ENCODE measurements at places on chromosomes 5 and 9. TPM values are rescaled to one million over a fixed set of nuclear protein-coding genes. Genes with fewer than 3 reads are reported as not detected.

The TNIP1 gene
- 296 TPM for total RNA-seq

The SECISBP2 gene
- 13.5 TPM for total RNA-seq

The BSPRY gene
- not detected for total RNA-seq

The NEUROG1 gene
- not detected for total RNA-seq

The CLIC3 gene
- total RNA-seq: not detected

The POLR3G gene
- 2.5 TPM for total RNA-seq

The GLE1 gene
- total RNA-seq: 31.3 TPM

The MAP1B gene
- 195 TPM for total RNA-seq

GRCh38 chr9:35000535-35001284 is 11.2 kb downstream of the DNAJB5 start:
- H3K36me3 ChIP-seq: no peaks in the 10 kb centered on the region
- DNase-seq: no peak
- H3K4me1 ChIP-seq: no peaks in the 10 kb centered on the region
- H3K4me3 ChIP-seq: no peak overlapping the region
- no peaks in the 10 kb centered on the region for H3K27me3 ChIP-seq

GRCh38 chr5:34591723-34592122 is 64.4 kb upstream of the RAI14 start:
- H3K36me3 ChIP-seq: no peaks in the 10 kb centered on the region
- peaks cover 19% of the 10 kb centered on the region for H3K4me1 ChIP-seq
- H3K27me3 ChIP-seq: no peaks in the 10 kb centered on the region
- DNase-seq: no peak
- no peak overlapping the region for H3K4me3 ChIP-seq
- no peak overlapping the region for H3K27ac ChIP-seq

DNA sequence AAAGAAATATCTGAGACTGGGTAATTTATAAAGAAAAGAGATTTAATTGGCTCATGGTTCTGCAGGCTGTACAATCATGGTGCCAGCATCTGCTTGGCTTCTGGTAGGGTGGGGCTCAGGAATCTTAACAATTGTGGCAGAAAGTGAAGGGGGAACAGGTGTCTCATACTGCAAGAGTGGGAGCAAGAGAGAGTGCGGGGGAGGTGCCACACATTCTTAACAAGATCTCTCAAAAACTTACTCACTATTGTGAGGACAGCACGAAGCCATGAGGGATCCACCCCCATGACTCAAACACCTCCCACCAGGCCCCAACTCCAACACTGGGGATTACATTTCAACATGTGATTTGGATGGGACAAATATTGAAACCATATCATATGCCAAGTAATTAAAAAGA is 70.1 kb upstream of the PANK3 start:
- no peaks in the 10 kb centered on the region for H3K36me3 ChIP-seq
- no peak overlapping the region for H3K4me3 ChIP-seq
- H3K27me3 ChIP-seq: no peaks in the 10 kb centered on the region
- H3K4me1 ChIP-seq: peaks cover 22% of the 10 kb centered on the region
- no peak for DNase-seq

- peak overlapping the region; percentile 43 for H3K4me3 ChIP-seq
- no peaks in the 10 kb centered on the region for H3K36me3 ChIP-seq
- DNase-seq: no peak
- peaks cover 81% of the 10 kb centered on the region for H3K27me3 ChIP-seq
- H3K27ac ChIP-seq: no peak overlapping the region
- peaks cover 10% of the 10 kb centered on the region for H3K4me1 ChIP-seq
These were observed 717 bp upstream of the IQGAP2 start for GRCh38 chr5:76402251-76402885.

DNA sequence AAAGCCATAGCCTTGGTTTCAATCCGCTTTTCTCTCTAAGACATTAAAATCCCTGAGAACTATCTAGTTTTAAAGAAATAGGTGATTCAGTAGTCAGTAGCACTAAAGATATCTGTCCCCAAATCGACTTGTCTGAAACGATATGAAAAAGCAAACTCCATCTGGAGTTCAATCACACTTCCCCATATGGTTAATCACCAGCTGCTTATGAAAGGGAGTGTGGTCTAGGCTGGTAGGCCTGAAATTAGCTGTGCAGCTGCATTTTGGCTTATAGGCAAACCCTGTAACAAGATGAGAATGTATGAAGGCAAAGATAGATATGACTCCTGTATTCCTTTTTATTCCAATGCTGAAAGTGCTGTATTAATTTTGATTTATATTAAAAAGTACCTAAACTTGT is 65.9 kb downstream of the DMRTA1 start:
- H3K27me3 ChIP-seq: no peaks in the 10 kb centered on the region
- no peak for DNase-seq
- no peaks in the 10 kb centered on the region for H3K4me1 ChIP-seq
- no peak overlapping the region for H3K4me3 ChIP-seq

GRCh38 chr9:132006677-132007370 is 72.8 kb downstream of the MED27 start:
- no peaks in the 10 kb centered on the region for H3K27me3 ChIP-seq
- H3K4me3 ChIP-seq: no peak overlapping the region
- H3K4me1 ChIP-seq: peaks cover 20% of the 10 kb centered on the region
- H3K27ac ChIP-seq: no peak overlapping the region
- peaks cover 1% of the 10 kb centered on the region for H3K36me3 ChIP-seq

DNA sequence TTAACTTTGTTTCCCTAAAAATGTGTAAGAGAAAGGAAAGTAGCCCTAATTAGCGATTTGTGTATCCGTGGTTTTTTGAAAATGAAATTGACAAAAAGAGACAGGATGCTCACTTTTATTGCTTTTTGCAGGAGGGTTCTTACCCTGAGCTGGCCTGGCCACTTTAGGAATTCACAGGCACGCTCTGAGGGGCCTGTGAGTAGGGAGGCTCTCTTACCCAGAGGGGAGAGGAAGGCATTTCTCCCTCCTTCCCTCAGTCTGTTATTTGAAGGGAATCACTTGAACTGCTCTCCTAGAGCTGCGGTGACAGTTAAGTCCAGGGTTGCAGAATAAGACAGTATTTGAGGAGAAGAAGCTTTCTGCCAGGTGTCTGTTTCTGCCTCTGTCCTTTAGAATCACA is 16.7 kb downstream of the PIK3R1 start:
- no peak overlapping the region for H3K4me3 ChIP-seq
- H3K27me3 ChIP-seq: no peaks in the 10 kb centered on the region
- DNase-seq: no peak
- H3K4me1 ChIP-seq: no peaks in the 10 kb centered on the region
- H3K36me3 ChIP-seq: peaks cover 7% of the 10 kb centered on the region

DNA sequence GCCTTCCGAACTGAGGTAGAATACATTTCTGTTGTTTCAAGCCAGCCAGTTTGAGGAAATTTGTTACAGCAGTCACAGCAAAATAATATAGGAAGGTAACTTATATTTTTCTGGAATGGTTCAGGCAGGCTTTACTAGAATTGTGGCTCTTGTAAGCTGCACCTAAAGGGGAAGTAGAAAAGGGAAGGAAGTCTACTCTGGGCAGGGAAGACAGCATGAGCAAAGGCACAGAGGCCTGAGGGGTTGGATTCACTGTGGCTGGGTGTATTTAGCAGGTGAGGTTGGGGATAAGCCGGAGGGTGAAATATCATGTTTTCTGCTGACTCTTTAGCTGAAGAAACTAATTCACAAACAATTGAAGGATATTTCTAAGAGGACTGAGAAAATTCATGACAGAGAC is 183.5 kb downstream of the GAS1 start:
- H3K27me3 ChIP-seq: no peaks in the 10 kb centered on the region
- no peaks in the 10 kb centered on the region for H3K36me3 ChIP-seq
- DNase-seq: no peak

DNA sequence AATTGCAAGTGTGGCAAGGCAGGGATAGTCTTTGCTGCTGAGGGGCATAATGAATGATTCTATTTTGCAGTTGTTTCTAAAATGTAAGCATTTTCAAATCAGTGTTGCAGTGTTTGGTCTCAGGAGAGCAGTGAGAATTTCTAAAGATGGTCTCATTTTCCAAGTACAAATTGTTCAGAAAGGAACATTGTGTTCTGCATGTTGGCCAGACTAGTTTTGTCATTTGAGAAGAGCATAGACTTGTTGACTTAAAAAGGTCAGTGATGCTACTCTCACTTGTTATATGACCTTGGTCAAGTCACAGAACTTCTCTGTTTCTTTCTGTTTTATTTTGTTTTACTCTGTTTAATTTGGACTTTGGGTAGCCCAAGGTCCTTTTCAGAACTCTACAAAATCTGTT is 344.6 kb downstream of the OSTF1 start:
- no peak overlapping the region for H3K27ac ChIP-seq
- H3K27me3 ChIP-seq: no peaks in the 10 kb centered on the region
- no peak for DNase-seq
- H3K4me1 ChIP-seq: no peaks in the 10 kb centered on the region
- no peaks in the 10 kb centered on the region for H3K36me3 ChIP-seq

DNA sequence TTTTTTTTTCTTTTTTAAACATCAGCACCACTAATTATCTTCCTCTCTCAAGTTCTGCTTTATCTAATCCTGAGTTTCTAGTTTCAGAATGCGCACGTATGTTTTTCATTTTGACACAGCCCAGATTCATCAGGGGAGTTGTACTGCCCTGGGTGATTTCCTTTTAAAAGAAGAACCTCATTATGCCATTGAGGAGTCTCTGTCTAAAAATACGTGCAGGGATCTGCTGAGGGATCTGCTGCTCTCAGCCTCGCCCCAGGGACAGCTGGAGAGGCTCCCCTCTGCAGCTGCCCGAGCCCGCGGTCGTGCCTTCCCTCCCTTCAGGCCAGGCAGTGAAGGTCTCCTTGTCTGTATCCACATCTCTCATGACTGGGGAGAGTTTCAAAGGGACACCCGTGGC is 273.1 kb downstream of the ARHGEF28 start:
- H3K4me1 ChIP-seq: peaks cover 23% of the 10 kb centered on the region
- peaks cover 8% of the 10 kb centered on the region for H3K36me3 ChIP-seq
- no peak for DNase-seq
- H3K27me3 ChIP-seq: no peaks in the 10 kb centered on the region
- no peak overlapping the region for H3K27ac ChIP-seq
- H3K4me3 ChIP-seq: no peak overlapping the region

GRCh38 chr5:38753776-38754175 is 92.0 kb upstream of the OSMR start:
- peaks cover 41% of the 10 kb centered on the region for H3K4me1 ChIP-seq
- H3K27me3 ChIP-seq: no peaks in the 10 kb centered on the region
- DNase-seq: no peak

GRCh38 chr5:137264041-137264440 is 235.1 kb downstream of the SPOCK1 start:
- DNase-seq: no peak
- no peaks in the 10 kb centered on the region for H3K27me3 ChIP-seq

DNA sequence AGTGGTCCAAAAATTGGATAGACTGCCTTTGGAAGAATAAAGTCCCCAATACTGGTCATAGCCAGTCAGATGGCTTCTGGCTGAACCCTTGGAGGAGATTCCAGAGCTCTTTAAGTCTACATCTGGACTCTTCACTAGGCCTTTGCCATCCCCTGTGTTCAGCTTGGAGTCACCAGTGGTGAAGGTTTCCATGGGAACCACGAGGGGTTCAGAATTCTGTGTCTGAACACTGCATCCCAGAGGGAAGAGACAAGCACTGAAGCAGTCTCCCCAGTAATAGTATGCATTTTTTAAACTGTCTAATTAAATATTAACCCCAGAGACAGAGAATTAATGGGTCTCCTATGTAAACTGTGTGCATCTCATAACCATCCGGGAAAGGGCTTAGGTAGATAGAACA is 38.2 kb downstream of the POU4F3 start:
- H3K36me3 ChIP-seq: no peaks in the 10 kb centered on the region
- H3K27me3 ChIP-seq: no peaks in the 10 kb centered on the region
- no peak overlapping the region for H3K27ac ChIP-seq
- H3K4me3 ChIP-seq: no peak overlapping the region
- no peaks in the 10 kb centered on the region for H3K4me1 ChIP-seq

DNA sequence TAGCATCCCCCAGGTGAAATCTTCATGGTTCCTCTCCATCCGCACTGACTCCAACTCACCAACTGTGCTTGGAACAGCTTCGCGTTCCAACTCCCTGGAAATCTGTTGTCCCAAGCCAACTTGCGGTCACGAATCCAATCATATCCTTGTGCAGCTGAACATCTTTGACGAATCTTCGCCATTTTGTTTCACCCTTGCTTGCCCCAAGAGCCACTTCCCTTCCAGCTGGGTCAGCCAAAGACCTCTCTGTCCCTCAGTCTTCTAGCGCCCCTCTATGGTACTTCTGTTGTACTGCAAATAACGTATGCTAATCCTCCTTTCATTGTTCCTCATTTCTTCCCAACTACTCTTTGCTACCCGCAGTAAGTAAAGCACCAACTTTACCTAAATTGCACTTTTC is 61.0 kb upstream of the TARS1 start:
- H3K4me3 ChIP-seq: no peak overlapping the region
- H3K36me3 ChIP-seq: no peaks in the 10 kb centered on the region
- DNase-seq: no peak
- H3K27me3 ChIP-seq: no peaks in the 10 kb centered on the region
- no peak overlapping the region for H3K27ac ChIP-seq
- H3K4me1 ChIP-seq: no peaks in the 10 kb centered on the region

GRCh38 chr5:177132136-177133095 is 1.2 kb upstream of the NSD1 start:
- DNase-seq: no peak
- H3K4me3 ChIP-seq: no peak overlapping the region

DNA sequence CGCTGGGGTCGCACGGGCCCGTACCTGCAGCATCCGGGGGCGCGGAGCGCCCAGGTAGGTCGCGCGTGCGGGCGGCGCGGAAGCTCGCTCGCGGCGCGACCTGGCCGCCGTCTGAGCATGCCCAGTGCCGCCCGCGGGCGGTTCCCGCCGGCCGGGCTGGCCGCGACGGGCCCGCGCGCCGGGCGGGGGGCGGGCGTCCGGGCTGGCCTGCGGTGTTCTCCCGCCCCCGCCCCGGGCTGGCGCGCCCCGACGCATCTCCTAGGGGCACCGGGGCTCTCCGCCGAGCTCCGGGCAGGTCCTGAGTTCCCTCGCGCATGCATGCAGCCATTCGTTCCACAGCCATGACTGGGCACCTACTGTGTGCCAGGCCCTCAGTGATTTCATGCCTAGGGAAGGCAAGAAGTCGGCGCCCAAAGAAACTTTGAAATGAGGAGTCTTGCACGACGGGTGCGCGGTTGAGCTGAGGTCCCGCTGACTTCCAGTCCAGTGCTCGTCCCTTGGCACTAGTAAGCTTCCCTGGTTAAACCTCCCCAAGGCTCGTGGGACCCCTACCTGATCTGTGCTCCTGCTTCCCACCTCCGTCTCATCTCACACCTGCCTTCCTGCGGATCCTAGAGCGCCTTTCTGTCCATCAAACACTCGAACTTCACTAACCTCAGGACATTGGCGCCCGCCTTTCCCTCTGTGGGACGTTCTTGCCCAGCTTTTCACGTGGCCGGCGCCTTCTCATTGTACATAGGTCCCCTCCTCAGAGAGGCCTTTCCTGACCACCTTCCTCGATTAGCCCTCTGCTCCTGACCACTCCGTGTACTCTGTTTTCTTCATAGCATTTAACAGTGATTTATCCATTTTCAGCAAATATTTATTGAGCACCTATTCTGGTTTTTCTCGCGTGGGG is at the start of gene PTPN3:
PTPN3 (minus strand) TSS at position 113 of the 898 bp plus-strand sequence. CDS start 34,873 bp downstream, outside the sequence.
- DNase-seq: no peak
- peak within 1 kb of the TSS; percentile 52 for H3K4me3 ChIP-seq
- H3K27ac ChIP-seq: no peak within 1 kb of the TSS
- peaks cover 25% of the 10 kb centered on the region for H3K4me1 ChIP-seq
- H3K27me3 ChIP-seq: peaks cover 5% of the 10 kb centered on the region
- no peaks in the 10 kb centered on the region for H3K36me3 ChIP-seq

- H3K4me1 ChIP-seq: peaks cover 55% of the 10 kb centered on the region
- no peaks in the 10 kb centered on the region for H3K27me3 ChIP-seq
- H3K36me3 ChIP-seq: peaks cover 16% of the 10 kb centered on the region
- no peak overlapping the region for H3K27ac ChIP-seq
These were observed 234.5 kb downstream of the PAPPA start for GRCh38 chr9:116387934-116388698.

- H3K4me1 ChIP-seq: peaks cover 35% of the 10 kb centered on the region
- H3K27me3 ChIP-seq: no peaks in the 10 kb centered on the region
- no peaks in the 10 kb centered on the region for H3K36me3 ChIP-seq
- H3K27ac ChIP-seq: peak overlapping the region; percentile 57
- DNase-seq: no peak
These were observed 13.9 kb upstream of the FEM1C start for GRCh38 chr5:115558388-115558956.

Data from SJSA1 (cell line).